ENCODE measurements at places on chromosomes 2 and 18.

DNA sequence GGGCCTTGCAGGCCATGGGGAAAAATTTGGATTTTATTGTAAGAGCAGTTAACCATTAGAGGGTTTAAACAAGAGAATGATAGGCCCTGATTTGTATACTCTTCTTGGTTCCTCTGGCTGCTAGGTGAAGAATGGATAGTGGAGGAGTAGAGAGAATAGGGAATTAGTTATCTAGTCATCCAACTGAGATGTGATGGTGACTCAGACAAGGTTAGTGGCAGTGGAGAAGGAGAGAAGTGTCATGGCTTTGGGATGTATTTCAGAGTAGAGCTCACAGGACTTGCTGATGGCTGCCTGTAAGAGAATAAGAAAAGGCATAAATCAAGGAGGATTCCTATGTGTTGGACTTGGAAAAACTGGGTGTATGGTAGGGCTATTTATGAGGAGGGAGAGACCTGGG is 169.4 kb downstream of the PLCL1 start:
- DNase-seq = no peak

- DNase-seq = no peak
These were observed 909.9 kb upstream of the ACVR2A start for GRCh38 chr2:146934921-146935320.

GRCh38 chr2:6524691-6525474 is 340.8 kb downstream of the CMPK2 start:
- DNase-seq = no peak

- no peak for DNase-seq
These were observed 111.0 kb upstream of the SALL3 start for GRCh38 chr18:78868330-78869316.

DNA sequence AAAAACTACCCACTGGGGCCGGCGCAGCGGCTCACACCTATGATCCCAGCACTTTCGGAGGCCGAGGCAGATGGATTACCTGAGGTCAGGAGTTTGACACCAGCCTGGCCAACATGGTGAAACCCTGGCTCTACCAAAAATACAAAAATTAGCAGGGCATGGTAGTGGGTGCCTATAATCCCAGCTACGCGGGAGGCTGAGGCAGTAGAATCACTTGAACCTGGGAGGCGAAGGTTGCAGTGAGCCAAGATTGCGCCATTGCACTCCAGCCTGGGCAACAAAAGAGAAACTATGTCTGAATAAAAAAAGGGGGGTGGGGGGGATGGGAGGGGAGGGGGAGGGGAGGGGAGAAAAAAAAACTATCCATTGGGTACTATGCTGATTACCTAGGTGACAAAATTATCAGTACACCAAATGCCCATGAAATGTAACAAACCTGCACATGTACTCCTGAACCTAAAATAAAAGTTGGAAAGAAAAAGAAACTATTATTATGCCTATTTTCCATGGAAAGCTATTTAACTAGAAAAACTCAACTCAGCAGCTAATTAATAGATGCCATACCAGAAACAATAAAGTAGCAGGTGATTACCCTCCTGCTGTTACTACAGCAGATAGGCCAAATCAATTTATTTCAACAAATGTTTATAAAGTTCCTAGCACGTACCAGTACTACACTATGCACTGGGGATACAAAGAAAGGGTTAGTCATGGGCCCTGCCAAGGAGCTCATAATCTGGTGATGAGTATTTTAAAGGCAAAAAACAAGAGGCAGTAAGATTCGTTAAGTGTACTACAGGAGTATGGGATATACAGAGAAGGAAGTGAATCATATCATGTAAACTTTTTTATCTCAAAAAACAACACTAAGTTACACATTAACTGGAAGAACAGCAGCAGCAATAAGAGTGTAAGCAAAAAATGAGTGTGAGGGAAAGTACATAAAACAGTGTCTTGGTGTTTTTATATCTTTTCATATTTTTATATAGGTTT is 112.8 kb upstream of the SLC39A10 start:
- DNase-seq = no peak

- DNase-seq = no peak
These were observed 1.8 kb downstream of the ONECUT2 start for GRCh38 chr18:57436965-57437333.

GRCh38 chr2:226057914-226058313 is 658.4 kb downstream of the NYAP2 start:
- no peak for DNase-seq

DNA sequence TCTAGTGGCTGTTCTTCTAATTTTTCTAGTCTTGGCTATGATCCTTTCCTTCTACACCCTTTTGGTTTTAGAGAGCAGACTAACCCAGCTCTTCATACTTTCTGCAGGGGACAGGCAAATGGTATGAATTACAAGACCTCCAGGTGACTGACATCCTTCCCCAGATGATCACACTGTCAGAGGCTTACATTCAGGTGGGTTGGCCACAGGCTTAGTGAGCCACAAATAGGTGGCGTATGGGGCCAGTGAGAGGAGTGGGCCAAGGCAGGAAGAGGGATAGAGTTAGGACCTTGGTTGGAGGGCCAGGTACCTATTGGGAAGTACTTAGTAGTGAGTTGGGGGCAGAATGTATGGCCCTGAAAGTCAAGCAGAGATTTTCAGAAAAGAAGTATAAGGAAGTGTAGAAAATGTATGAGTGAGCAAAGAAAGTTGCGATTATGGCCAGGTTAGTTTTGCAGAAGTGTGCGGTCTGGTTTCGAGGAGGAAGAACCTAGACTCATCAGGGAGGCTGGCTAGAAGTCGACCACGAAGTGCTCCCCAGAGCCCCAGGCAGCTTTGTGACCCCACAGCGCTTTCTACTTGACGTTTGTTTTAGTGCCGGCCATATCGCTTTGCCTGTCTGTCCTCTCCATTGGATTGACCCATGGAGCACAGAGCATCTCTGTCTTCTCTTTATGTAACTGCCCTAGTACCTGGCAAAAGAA is 20.0 kb downstream of the SFTPB start:
- DNase-seq = no peak

- no peak for DNase-seq
These were observed 27.1 kb downstream of the CRACDL start for GRCh38 chr2:98908931-98909316.

- DNase-seq = no peak
These were observed 733.5 kb downstream of the SOCS6 start for GRCh38 chr18:71022389-71022788.

DNA sequence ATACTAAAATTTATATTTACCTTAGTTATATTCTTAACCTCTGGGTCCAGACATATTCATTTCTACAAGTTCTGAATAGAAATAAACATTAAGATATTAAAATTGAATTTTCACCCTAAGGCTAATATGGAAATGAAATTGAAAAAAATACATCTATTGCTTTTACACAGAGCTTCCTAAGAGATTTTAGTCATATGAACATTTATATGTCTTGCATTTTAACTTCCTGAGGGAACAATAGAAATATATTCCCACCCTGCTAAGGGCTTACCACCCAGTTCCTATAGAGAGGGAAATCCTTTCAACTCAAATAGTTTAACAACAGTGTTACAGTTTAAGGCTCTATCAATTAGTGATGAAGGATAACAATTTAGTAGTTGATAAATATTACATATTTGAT is 60.5 kb downstream of the SOCS6 start:
- no peak for DNase-seq

DNA sequence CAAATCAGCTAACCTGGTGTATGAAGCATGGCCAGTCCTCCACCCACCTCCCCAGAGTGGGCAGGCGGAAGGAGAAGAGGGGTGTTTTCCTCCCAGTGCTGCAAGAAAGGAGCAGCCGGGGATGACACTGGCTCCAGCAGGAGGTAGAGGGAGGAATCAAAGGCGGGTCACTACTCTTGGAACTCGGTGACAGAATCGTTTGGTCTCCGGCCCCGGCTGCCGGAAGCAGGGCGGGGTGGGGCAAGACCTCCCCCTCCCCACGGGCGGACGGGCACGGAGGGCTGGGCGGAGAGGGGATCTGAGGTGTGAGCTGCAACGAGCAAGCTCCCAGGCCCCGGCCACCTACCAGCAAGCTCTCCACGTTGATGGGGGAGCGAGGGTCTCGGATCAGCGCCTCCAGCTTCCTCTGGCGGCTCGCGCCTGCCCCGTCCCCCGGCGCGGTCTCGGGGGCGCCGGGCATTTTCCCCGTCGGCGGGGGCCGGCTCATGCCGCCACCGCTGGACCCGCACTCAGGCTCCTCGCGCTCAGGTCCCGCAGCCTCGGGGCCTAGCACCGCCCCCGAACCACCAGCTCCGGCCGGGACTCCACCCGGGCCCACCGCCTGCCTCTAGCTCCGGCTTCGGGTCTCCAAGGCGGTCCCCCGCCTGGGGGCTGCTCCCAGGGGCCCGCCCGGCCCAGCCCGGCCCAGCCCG is 640 bp downstream of the ROCK2 start:
- no peak for DNase-seq

GRCh38 chr2:8966123-8966908 is 37.2 kb downstream of the MBOAT2 start:
- no peak for DNase-seq

GRCh38 chr2:66432801-66433694 is 1.9 kb upstream of the MEIS1 start:
- DNase-seq = no peak

- no peak for DNase-seq
These were observed 144.7 kb upstream of the ITGA4 start for GRCh38 chr2:181312515-181312927.

DNA sequence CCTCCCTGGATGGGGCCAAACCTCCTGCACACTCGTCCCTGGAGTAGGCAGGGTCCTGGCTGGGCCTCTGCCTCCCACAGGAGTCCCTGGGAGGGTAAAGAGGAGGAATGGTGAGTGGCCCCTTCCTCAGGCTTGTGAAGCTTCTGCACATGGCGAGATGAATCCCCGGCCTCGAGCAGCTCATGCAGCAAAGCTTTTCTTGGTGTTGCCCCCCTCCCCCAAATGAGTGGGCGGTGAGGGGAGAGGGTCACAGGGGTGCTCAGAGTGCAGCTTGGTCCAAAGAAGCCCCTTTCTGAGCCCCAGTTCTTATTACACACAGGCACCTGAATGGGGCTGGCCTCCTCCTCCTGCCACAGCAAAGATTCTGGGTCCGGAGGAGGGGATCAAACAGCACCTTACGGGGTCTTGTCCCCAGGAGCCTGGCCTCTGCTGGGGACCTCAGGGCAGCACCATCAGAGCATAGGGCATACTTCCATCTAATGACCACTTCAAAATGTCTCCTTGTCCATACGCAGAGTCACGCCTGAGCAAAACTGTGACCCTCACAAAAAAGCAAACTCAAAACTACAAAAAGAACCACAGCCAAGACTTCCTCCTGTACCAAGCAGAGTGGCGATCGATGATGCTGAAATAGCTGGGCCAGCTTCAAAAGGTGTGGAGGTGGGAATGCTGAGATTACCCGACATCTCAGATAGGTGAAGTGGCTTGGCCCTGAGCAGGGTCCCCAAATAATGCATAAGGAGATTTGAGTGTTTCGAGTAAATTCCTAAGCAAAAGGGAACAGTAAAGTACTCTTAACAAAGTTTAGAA is 148.4 kb upstream of the TWIST2 start:
- DNase-seq = no peak

DNA sequence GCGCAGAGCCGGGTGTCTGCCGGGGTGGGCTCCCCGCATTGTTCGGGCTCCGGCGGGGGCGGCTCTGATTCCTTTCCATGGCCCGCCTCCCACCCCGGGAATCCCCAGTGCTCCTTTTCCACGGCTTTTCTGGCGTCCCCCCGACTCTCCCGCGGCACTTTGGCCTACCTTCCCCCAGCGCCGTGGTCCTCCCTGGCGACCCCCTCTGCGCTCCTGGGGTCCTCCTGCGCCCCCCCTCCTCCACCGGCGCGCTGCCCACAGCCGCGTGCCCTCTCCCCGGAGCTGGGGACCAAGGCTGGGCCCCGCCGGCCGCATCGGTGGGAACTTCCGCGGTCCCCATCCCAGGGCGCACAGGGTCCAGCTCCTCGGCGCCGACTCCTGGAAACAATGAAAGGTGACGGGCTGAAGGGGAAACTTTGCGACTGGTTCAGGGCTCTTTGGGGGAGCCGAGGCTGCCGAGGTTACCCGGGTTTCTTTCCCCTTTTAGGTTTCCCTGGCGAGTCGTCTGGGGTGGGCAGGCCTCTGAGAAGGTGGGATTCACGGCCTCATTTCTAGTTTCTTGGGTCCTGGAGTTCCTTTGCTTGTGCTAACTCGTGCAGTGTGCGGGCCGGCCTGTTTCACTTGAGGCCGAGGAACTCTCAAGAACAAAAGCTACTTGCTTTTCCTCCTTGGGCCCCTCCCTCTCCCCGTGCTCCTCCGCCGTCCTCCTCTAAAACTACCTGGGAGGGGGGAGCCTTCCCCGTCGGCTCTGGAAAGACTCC is 2.2 kb downstream of the TGIF1 start:
- DNase-seq = no peak

DNA sequence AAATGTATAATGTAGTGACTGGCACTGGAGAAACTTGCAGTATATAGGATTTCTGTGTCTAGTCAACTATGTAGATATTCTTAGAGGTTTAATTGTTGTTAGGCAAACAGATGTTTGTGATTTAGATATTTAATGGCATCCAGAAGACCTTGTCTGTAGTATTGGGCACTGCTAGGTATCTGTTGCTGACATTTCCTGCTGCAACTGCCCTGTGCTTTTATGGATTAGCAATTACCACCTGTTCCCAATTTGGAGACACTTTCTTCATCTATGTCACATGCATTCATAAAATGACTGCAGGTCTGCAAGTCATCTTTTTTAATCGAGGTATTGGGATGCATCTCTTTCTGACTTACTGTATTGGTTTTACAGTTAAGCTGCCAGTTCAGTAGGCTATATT is 71.3 kb downstream of the ITGA4 start:
- no peak for DNase-seq

GRCh38 chr2:98730053-98730706 is 752 bp downstream of the MGAT4A start:
- DNase-seq = peak; percentile 27

DNA sequence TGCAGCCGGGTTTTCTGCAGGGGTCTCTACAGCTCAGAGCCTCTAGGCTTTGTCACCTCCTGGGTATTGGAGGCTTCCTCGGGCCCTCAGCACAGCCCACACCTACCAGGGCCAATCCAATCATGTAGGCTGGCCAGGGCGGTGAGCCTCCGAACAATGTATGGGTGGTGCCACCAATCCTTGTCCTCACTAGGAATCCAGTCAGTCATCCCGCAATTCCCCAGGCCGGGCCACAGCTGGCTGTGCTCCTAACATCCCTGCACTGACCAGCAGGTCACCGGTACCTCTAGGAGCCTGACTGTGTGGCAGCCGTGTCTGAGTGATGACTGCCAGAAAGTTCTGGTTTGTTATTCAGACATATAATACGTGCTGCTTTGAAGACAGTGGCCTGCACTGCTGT is 129.4 kb downstream of the SH3RF3 start:
- DNase-seq = no peak

- DNase-seq = no peak
These were observed 34.3 kb downstream of the NETO1 start for GRCh38 chr18:72833471-72833870.

DNA sequence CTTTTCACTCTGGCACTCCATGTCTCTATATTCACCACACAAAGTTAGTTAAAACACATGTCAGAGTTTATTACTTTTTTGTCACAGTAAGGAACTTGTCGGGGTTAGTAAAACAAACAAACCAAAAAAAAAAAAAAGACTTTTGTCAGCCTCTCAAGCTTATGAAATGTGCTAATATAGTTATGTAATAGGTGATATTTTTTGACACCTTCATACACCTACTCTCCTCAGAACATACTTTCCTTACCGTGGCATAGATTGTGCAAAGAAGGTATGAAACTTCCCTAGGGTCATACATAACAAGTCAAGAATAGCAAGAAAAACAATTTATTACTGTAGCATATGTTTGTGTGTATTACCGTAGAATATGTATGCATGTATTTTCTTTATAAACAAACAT is 633.3 kb downstream of the CNTNAP5 start:
- no peak for DNase-seq

All from stimulated activated CD8-positive, alpha-beta memory T cell treated with anti-CD3 and anti-CD28 coated beads, Interleukin-4, amount 100 ng/mL, for 1 hour (primary cell).